ENCODE measurements at places on chromosomes 5 and 9.
A peak's percentile ranks its signal among the peaks of the same experiment; 100 is the strongest.

DNA sequence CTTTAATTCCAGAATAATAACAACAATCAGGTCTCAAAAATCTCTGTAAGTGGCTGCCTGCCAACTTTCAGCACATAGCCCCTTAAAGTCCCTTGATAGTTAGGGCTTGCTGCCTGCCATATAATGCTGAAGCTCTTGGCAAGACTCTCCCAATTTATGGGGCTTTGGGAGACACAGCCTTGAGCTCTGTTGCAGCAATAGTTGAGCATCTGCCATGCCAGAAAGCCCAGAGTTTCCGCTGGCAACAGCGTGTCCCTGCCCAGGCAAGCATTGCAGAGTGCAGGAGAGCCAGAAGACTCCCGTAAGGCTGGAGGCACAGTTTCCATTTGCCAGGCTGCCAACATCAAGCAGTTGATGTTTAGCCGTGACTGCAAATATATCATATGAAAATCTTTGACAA lies 678.5 kb upstream of the NUDT12 start:
- no peak for DNase-seq

DNA sequence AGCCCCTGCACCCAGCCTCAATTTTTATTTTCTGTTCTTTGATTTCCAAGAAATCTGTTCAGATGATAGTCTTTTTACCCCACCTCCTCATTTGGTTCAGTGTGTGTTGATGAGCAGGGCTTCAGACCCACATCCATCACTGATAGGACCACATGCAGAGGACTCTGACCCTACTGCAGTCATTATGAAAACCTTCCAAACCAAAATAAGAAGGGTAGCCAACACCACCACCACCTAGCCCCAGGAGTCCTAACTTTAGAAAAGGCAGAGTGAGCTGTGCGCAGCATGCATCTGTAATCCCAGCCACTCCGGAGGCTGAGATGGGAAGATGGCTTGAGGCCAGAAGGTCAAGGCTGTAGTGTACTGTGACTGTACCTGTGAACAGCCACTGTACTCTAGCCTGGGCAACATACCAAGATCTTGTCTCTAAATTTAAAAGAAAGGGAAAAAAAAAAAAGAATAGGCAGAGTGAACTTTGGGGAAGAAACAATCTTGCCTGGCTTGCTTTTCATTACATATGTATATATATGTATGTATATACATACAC lies 13.0 kb downstream of the CDKN2AIPNL start:
- DNase-seq = no peak

GRCh38 chr5:54719384-54720283 lies 202.1 kb downstream of the SNX18 start:
- no peak for DNase-seq

- peak; percentile 63 for DNase-seq
Measured at GRCh38 chr9:70411121-70411929, 3.1 kb downstream of the KLF9 start.

DNA sequence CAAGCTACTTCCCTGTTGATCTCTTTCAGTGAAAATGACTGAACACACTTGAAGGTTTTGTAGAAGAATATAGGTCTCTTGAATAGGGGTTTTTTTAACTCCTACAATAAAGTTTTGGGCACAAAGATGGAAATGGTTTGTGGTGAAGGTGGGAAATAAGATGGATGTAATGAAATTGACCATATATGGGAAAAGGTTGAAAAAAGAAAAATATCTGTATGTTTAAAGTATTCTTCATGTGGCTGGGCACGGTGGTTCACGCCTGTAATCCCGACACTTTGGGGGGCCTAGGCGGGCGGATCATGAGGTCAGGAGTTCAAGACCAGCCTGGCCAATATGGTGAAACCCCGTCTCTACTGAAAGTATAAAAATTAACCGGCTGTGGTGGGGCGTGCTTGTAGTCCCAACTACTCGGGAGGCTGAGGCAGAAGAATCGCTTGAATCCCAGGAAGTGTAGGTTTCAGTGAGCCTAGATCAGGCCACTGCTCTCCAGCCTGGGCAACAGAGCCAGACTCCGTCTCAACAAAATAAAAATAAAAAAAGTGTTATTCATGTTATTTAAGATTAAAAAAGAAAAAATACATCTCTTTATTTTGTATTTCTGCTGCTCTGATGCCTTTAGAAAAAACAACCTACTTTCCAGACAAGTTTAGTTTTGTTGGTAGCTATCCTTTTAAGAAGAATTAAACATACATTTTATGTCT lies 2.2 kb downstream of the RBM27 start:
- no peak for DNase-seq

GRCh38 chr5:31412324-31412723 lies 119.6 kb downstream of the DROSHA start:
- DNase-seq = no peak

DNA sequence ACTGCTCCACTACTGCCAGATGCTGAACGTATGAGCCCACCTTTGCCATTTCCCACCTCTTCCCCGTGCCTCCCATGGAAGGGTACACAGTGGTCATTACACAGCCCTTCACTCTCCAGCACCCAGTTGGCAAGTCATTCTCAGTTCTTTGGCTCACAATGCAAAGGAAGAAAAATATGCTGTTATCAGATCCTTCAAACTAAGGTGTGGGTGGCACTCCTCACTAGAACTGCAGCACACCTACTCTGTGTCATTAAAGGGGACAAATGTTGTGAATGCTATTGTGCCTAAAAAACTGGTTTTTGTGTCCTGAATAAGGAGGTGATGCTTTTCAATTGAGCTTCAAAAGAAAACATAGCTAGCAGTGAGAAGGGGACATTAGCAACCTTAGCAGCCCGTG lies 183.1 kb upstream of the SNX2 start:
- DNase-seq = no peak

- no peak for DNase-seq
Measured at GRCh38 chr9:134800791-134801339, 79.7 kb upstream of the FCN2 start.

DNA sequence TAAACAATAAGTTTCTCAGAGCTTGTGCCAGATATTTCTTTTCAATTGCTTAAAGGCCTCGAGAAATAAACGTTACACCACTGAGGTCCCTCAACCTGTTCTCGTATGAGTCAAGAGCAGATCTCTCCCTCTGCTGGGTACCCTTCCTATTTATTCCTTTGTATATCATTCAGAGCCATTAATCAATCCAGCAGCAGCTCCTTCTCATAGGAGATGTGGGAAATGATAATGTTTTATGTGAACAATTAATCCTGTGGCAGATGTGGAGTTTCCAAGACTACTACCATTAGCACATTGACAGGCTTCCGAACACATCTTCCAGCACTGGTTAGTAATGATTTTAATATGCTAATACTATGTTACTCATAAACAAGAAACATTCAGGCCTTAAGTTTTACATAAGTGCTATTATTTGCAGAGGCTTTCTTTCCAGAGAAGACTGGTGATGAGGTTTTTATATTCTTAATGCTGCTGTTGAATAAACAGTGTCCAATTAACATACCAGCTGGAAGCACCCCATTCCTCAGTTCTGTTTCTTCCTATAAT lies 196.5 kb downstream of the ZNF608 start:
- DNase-seq = no peak

DNA sequence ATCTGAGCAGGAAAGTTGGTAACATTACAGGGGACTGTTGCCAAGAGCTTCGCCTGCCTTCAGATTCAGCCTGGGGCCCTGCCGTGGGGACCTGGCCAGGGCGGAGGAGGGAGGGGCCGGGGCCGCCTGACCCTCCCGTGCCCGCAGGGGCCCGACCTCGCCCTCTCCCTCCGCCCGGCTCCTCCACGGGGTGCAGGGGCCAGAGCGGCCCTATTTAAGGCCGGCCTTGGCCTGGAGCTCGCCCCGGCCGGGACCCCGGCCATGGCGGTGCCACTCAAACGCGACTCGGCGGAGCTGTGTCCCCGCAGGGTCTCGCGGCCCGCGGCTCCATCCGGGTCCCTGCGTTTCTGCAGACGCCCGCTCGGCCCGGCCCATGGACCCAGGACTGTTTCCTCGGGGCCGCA lies 757 bp downstream of the TMEM250 start:
- no peak for DNase-seq

DNA sequence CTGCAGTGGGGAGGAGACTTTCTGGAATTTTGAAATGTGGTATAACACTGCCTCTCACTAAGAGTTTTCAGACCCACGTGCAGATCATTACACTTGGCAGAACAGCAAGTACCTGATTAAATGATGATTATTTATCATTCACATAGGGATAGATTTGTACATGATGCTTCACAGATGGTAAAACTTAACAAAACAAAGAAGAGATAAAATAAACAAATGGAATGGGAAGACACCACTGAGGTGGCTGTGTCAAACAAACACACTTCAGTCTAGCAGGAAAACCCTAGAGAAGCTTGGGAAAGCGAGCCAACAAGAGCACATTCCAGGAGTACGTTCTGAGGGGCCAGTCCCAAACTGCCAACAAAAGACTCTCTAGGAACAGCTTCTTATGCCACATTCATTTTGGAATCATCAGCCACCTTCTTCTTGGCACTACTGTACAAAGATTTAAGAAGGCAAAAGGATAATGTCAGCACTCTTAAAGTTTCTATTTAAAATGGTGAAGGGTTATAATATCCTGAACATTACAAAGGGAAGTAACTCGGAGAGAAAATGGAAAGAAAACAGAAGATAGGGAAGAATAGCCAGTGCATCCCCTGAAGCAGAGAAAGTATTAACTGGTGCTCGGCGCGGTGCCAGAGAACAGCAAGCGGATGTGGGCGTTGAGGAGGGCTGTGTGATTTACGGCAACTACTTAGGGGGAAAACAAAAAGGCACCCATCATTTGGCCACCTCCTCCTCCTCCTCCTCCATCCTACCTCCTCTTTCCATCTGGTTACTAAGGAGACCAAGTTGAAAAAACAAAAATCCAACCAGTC lies 1.6 kb downstream of the MED27 start:
- peak; percentile 4 for DNase-seq

DNA sequence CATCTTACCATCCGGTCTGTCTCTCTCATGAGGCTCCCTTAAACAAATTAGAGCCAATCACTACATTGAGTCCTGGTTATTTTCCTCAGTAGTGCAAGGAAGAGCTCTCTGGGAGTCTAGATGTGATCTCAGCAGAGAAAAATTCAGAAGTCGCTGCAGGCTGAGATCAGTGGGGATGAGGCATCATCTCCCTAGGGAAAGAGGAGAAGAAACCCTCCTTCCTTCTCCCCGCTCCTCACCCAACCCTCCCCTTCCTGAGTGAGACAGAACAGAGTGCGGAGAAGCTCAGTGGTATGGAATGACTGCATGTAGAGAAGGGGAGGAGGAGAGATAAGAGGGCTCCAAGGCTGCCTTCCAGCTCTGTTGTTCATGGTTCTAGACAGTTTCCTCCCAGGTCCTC lies 80.5 kb downstream of the PAPPA start:
- no peak for DNase-seq

- no peak for DNase-seq
Measured at GRCh38 chr5:141623611-141624010, 4.8 kb upstream of the DIAPH1 start.

- DNase-seq = no peak
Measured at GRCh38 chr9:91757782-91758181, 192.2 kb downstream of the ROR2 start.

- DNase-seq = no peak
Measured at GRCh38 chr5:126199467-126199866, 223.7 kb upstream of the GRAMD2B start.

- no peak for DNase-seq
Measured at GRCh38 chr5:139974661-139975060, 68.4 kb downstream of the NRG2 start.

DNA sequence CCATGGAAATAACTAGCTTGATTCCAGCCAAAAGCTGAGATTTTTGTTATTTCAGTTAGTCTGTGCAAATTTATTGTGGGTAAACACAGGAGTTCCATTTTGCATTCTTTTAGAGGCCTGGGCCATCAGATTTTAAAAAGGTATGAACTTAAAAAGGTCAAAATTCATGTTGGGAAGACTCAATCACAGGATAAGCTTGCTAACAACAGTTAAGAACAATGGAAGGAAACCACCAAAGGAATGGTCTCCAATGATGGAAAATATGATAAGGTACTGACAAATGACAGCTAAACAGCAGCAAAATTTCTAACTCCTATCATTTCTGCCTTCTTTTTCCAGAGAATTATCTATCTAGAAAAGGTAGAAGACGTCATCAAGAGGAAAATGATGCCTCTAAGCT lies 16.0 kb downstream of the ABITRAM start:
- no peak for DNase-seq

GRCh38 chr9:78025186-78025585 lies 6.4 kb downstream of the GNAQ start:
- DNase-seq = no peak

DNA sequence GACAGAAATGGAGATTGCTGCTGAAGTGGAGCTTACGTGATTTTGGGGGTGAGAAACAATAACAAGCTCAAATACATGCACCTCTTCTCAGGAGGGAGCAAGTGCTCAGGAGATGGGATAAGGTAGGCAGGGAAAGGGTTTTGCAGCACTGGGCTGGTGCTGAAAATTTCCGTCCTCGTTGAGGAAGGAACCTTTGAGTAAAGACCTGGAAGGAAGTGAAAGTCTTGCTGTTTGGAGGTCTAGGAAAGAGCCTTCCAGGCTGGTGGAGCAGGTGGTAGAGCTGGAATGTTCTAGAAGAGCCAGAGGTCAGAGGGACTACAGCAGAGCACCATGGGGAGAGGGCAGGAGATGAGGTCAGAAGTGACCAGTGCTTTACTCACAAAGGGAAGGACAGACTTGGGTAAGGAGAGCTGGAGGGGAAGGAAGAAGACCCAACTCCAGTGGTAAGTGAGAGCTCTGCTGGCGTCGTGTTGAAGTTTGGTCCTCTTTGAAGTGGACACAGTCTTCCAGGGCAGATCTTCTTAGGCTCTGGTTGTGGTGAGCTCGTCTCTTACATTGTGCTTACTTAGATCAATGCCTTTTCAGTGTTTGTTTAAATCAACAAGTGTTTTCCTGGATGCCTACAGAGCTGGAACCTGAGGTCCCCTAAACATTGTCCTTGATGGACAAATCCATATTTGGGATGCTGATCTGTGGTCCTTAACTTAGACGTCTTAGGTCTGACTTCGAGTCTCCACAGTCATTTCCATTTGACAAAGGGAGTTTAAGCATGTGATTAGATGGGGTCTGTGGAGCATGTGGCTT lies 21.0 kb downstream of the ANKRD33B start:
- no peak for DNase-seq

DNA sequence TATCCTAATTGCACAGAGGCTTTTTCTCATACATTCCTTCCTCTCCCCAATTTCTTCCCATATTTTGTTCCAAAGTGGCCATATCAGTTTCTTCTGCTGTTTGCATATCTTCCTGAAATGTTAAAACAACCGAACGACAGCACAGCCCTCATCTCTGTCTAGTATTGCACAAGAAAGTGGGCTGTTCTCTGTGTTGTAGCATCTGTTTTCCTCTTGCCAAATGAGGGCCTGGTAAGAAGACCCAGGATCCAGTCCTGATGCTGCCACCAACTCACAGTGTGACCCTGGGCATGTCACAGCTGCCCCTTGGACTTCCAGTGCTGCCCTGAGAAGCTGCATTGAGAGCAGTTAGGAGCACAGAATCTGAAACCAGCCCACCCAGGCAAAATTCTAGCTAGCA lies 4.1 kb downstream of the SLC31A2 start:
- no peak for DNase-seq

Measured in SW 1271 (cell line).